Activated effector memory CD4-positive, alpha-beta T cell treated with Interleukin-2 at 50 U/mL for 16 hours (primary cell): ENCODE measurements at places on chromosomes 1 and 21.

- no peak for DNase-seq
Observed at GRCh38 chr1:78474092-78474491, 16.7 kb upstream of the PTGFR start.

DNA sequence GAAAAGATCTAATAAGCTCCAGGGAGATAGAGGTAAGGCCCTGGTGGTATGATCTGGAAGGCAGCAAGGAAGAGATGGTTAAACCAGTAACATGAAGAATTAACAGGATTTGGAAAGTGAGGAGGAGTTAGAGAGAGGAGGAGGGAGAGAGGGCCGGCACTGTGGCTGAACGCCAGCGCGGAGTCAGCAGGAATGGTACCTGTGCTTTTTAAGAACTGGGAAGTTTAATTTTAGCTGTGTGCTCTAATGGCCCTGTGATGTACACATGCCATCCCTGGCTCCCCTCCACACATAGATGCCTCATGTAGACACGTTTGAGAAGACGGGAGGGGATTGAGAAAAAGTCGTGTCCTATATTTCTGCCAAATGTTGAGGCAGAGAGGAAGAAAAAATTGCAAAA, 13.8 kb upstream of the AVPR1B start:
- DNase-seq = no peak

DNA sequence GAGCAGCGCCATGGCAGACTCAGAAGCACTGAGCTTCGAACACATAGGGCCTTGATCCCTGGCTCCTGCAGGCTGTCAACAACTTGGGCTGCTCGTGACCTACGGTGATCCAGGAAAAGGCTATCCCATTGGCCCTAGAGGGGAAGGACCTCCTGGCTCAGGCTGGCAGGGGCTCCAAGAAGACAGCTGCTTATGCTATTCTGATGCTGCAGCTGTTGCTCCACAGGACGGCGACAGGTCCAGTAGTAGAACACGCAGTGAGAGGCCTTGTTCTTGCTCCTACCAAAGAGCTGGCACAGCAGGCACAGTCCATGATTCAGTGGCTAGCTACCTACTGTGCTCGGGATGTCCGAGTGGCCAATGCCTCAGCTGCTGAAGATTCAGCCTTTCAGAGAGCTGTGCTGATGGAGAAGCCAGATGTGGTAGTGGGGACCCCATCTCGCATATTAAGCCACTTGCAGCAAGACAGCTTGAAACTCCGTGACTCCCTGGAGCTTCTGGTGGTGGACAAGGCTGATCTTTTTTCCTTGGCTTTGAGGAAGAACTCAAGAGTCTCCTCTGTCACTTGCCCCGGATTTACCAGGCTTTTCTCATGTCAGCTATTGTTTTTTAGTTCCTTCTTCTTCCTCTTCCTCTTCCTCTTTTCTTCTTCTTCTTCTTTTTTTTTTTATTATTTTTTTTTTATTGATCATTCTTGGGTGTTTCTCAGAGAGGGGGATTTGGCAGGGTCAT, 18.9 kb downstream of the ITLN2 start:
- no peak for DNase-seq

DNA sequence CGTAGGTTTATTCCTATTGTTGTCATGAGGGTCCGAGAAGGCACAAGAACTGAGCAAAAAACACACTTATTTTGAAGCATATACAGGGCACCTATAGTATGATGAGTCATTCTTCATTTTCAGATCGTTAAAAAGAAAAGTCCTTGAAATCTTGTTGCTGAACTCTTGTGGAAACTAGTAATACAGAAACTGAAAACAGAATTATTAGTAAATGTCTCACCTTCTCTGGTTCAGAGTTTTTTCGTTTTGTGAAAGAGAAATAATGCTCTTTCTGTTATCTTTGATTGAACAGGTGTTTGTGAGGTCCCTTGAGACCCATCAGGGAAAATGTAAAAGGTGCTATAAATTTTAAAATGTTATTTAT, 102.0 kb upstream of the COA6 start:
- DNase-seq = no peak

DNA sequence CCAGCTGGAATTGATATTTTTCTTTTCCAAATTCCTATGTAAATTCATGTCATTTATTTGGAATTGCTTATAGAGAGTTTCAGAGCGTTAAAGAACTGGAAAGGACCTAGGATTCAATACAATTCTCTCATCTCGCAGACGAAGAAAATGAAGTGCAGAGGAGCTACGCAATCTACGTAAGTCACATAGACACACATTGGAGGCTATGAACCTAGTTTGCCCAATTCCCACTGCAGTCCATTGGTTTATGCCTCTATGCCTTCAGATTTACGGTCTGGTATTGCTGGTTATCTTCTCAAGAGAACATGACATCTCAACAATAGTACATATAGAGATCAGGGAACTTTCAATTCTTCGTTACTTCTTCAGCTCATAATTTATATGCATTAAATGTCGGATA, 971 bp upstream of the RNF2 start:
- DNase-seq = no peak

GRCh38 chr1:6414881-6415626, 4.7 kb downstream of the HES2 start:
- no peak for DNase-seq

- no peak for DNase-seq
Observed at GRCh38 chr21:15390049-15390448, 325.2 kb upstream of the NRIP1 start.

DNA sequence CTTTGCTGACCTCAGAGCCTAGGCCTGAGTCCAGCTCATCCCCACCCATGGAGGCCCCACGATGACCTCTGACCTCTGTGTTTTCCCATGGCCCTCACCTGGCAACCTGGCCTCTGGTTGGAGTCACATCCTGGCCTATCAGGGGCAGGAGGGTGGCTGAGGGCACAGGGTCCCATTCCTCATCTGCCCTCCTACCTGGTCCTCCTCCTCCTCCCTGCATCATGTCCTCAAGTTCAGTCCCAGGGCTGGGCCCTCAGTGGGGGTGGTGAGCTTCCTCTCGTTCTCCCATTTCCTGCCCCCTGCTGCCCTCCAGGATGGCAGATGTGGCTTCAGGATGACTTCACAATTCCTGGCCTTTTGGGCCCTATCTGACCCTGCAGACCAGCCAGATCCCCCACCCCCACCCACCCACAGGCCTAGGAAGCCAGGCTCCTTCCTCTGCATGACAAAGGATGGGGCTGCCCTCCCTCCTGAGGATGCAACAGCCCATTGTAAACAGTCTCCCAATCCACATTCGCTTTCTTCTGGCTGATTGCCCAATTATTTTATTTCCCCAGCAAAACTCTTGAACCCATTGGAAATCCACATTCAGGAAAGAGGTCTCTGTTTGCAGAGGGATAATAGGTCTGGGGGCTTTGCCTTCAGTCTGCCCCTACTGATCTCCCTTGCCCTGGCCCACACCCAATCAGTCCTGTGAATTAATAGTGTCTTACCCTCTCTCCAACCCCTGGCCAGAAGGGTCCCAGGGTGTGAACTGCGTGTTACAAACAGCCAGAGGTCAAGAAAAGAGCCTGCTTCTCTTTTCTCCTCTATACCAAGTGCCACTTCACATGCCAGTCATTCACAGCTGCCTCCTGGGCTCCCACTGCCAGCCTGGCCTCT, 10.3 kb upstream of the LEFTY1 start:
- DNase-seq = no peak

- DNase-seq = no peak
Observed at GRCh38 chr1:38534473-38534823, 325.1 kb downstream of the RRAGC start.

- no peak for DNase-seq
Observed at GRCh38 chr1:98327220-98327861, 334.2 kb upstream of the SNX7 start.
